Peyer's patch (tissue), 4 donors: ENCODE measurements at places on chromosomes 16 and 17.

DNA sequence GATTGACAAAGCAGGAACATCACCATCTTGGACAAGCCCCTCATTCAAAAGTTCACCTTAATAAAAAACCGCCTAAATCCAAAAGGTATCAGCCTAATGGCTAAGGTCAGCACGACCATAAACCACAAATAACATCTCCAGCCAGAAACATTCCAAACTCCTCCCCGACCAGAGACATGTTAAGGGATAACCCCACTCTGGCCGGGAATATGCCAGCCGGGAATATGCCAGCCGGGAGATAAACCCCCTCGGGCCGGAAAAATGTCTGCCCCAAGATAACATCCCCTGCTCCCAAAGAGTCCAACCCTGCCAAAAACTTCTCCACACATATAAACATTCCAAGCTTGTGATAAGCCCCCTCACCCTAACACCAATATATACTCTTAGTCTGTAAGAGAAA lies 1.4 kb downstream of the DHX33 start:
- no peak for DNase-seq

- DNase-seq = no peak
Measured at GRCh38 chr17:48270899-48271298, 159.1 kb downstream of the SKAP1 start.

- DNase-seq = no peak
Measured at GRCh38 chr17:12070561-12070960, 49.9 kb downstream of the MAP2K4 start.

GRCh38 chr17:77566566-77567138 lies 391.9 kb upstream of the TNRC6C start:
- DNase-seq = peak; percentile 22

DNA sequence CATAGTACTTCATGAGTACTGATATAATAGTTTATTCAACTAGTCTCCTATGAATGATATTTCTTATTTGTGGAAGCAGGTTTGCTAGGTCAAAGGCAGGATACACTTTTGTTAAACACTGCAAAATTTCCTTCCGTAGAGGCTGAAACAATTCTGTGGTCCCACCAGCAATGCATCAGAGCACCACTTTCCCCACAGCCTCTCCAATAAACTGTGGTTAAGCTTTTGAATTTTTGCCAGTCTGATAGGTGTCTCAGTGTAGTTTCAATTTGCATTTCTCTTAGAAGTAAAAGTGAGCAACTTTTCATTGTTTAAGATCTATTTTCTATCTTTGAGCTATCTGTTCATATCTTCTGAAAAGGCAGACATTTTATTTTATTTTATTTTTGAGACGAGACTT lies 36.4 kb upstream of the CORO6 start:
- no peak for DNase-seq

GRCh38 chr17:44842748-44843147 lies 4.9 kb upstream of the HIGD1B start:
- no peak for DNase-seq

GRCh38 chr17:75707079-75707571 lies 14.1 kb upstream of the ITGB4 start:
- no peak for DNase-seq

- DNase-seq = no peak
Measured at GRCh38 chr17:48441862-48442261, 11.8 kb upstream of the SKAP1 start.

GRCh38 chr17:59845595-59846393 lies 46.9 kb downstream of the TUBD1 start:
- peak; percentile 81 for DNase-seq

DNA sequence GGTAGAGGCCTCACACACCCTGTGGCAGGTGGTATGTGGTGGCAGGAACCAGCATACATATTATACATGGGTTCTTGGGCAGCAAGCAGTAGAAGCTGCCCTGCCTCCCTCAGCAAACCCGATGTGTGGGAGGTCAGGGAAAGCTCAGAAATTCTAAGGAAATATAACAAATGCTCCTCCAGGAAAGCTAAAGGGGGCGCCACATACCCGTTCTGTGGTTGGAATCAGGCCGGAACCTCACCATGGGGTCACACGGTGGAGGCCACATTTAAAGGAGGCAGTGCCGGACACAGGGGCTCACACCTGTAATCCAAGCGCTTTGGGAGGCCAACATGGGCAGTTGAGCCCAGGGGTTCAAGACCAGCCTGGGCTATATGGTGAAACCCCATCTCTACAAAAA lies 12.4 kb upstream of the KATNB1 start:
- no peak for DNase-seq

DNA sequence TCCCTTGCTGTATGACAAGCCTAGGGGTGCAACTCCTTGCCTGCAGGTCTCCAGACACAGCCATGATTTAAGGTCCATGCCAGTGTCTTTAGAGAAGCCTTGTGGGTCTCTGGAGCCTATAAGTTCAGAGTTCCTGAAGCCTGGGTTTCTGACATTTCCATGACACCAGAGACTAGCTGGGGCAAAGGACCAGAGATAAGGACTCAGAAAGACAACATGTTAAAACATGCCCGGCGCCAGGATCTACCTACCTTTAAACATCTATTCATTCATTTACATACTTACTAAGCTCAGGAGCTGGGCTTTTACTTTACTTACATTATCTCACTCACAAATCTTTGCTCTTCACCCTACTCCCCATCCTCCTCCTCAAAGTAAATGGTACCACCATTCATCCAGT lies 1.5 kb downstream of the MRPL27 start:
- no peak for DNase-seq

- peak; percentile 48 for DNase-seq
Measured at GRCh38 chr17:76121932-76122430, 18.4 kb upstream of the EXOC7 start.

GRCh38 chr16:75114179-75114945 lies 2.2 kb downstream of the LDHD start:
- DNase-seq = no peak

GRCh38 chr17:38532451-38532850 lies 73.3 kb downstream of the SRCIN1 start:
- no peak for DNase-seq

GRCh38 chr17:57566721-57567120 lies 178.4 kb downstream of the CCDC182 start:
- no peak for DNase-seq

DNA sequence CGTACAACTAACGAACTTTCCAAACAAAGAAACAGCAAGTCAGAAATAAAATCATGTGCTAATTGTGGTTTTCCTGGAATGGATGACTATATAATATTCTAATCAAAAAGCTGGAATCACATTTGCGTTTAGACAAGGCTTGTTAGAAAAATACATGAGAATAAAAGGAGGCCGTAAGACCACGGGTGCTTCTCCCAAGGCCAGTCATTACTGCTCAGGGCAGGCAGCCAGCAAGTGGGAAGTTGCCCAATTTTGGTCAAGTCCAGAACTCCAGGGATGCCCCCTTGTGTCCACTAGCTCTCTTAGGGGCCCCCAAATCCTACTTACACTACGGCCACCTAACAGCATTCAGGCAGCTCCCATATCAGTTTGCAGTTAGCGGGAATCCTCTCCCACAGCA lies 25.9 kb upstream of the LYRM9 start:
- DNase-seq = no peak

DNA sequence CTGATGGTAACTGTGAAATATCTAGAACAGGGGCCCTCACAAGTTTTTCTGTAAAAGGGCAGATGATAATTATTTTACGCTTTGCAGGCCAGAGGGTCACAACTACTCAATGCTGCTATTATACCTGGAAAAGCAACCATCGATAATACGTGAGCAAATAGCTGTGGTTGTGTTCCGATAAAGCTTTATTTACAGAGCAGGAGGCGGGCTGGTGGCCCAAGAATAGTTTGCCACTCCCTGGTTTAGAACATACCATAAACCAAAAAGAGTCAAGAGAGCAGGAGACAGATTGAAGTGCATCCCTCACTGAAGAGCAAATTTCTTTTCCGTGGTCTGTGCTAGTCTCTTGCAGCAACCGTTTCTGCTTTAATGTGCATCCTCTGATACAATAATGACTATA lies 77.9 kb upstream of the DYNLRB2 start:
- DNase-seq = no peak

DNA sequence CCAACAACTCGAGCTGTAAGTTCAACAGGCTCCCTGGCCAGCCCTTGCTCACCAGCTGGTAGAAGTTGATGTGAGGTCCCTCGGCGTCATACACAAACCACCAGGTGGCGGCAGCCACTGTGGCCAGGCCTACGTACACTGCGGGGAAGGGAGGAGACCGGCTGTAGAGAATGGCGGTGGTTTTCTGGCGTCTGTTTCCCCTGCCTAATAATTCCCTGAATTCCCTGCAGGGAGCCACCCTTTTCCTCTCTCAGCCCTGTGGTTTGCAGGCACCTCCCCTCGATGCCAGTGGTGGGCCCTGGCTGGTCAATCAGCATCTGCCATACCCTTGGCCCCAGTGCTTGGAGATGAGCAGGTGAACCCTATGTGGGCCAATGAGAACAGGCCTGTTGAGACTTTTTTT lies 18.9 kb upstream of the P2RX1 start:
- peak; percentile 81 for DNase-seq

DNA sequence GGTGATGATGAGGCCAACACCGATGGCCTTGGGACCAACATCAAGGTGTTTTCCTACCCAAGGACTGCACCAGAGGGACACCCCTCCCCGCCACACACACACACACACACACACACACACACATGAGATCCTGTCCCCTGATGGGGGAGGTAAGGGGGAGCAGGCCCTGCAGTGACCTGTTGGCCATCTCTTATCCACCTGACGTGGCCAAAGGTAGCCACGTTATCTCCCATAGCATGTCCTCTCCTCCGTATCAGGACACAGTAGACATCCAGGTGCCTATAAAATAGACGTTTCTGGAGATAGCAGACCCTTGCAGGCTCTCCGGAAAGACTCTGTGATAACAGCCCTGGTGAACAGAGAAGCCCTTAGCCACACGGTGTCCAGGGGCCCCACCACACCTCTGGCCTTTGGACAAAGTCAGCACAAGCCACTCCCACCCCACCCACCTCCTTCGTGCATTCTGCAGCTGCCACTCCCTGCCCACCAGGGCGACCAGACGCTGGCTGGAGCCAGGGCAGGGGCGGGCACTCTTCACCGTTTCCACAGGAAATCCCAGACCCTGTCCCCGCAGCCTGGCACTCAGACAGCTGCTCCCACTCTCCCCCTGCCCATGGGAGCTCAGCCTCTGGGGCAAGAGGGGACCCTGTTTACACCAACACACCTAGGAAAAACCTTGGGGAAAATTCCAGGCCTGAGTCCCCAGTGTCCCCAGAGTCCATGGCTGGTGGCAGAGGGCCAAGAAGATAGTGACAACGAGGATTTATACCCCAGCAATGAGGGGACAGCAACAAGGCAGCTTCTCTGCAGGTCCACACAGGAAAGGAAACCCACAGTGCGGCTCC lies 15.4 kb upstream of the ENPP7 start:
- no peak for DNase-seq

- no peak for DNase-seq
Measured at GRCh38 chr17:76003915-76004314, 3.3 kb downstream of the CDK3 start.

DNA sequence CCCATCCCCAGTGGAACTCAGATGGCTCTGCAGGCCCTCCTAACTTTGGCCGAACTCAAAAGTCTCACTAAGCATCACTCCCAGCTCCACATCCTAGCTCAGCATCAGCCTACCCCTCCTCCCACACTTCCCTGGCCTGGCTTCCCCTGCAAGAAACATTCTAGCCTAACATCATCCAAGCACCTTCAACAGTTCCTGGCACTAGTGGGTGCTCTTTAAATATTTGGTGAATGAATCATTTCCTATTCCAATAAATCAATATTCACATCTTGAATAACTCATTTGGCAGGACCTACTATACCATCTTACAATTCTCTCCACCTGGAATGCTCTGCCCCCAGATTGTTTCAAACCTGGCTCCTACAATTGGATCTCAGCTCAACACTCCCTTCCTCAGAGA lies 11.0 kb upstream of the BBS2 start:
- DNase-seq = no peak

DNA sequence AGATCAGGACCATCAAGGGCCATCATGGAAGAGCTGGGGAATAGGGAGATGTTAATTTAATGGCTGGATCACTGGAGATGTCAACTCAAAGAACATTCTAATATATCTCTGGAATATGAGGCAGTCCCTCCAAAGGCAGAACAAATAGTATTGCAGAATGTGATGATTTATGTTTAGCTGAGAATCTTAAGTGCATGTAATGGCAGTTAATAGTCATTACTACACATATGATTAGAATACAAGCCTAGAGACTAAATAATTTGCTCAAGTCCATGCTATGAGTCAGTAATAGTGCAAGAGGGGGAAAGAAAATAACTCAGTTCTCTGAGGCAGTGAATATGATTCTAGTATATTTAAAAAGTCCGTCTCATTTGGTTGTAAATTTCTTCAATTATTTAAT lies 32.3 kb downstream of the SNTB2 start:
- DNase-seq = no peak

DNA sequence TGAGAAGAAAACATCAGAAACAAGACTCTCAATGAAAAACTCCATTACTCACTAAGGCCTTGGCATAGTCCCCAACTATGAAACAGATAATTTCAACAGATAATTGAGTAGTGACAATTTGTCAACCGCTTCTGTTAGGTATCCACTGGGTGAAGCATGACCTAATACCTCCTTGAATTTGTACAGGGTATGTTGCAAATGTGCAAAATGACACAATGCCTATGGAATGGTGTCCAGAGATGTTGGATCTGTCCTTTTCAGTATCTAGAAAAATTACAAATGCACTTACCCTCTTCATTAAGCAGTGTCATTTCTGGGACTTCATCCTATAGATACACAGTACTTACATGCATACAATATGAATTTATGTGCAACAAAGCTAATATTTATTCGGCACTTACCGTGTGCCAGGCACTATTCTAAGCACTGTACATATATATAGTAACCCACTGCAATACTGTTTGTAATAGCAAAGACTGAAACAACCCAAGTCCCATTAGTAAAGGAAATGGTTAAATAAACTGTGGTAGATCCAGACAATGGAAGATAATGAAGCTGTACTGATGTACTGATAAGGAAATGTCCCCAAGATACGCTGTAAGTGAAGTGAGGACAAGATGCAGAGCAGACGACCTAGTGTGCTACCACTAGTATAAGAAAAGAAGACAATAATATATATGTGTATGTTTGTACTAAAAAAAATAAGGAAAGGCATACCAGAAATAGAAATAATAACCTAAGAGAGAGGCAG lies 21.4 kb upstream of the SLC6A4 start:
- no peak for DNase-seq

GRCh38 chr16:48282636-48283263 lies 35.4 kb upstream of the ABCC11 start:
- DNase-seq = no peak

- DNase-seq = no peak
Measured at GRCh38 chr17:71516149-71516548, 604.7 kb upstream of the SOX9 start.

- DNase-seq = no peak
Measured at GRCh38 chr16:89887243-89887642, 13.9 kb downstream of the TCF25 start.

DNA sequence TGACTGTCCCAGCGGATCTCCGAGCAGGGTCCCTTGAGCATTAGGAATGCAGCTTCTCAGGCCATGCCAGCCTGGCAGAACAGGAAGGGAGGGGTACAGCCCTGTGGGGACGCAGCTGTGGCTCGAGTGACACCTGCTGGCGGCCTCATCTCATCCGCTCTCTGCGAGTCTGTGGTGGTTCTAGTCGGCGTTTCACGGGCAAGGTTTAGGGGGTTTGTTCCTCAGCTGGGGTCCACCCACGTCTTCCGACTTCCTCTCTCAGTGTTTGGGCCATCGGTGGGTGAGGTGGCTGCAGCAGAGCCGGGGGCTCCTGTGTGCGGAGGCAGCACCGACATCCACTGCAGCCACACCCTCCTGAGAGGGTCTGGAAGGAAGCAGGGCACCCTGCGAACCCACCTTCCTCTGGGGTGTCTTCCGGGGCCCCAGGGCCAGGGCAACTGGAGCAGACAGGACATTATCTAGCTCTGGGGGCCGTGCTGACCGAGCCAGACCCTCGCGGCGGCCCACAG lies 33.3 kb downstream of the JPH3 start:
- DNase-seq = peak; percentile 80
